ENCODE measurements at places on chromosomes 3 and 15.

DNA sequence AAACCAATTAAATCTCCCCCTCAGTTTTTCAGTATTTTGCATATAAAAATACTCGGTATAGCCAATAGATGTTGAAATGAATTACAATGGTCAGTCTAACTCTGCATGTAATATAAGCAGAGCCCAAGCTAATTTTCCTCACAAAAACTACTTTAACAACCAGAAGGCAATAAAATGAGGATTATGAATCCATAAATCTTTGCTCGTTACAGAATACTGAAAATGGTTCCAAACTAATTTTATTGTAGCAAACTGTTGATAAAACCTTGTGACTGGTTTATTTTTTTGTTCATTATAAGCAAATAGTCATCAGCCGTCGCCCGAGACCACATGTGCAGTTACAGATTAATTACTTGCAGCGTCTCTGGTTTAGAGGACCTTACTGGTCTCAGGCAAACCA is 183.2 kb downstream of the SSR3 start:
- DNase-seq, result no peak

GRCh38 chr3:114590309-114591047 is 296.6 kb downstream of the TIGIT start:
- DNase-seq, result no peak

GRCh38 chr3:118766306-118766669 is 268.4 kb downstream of the IGSF11 start:
- no peak for DNase-seq

DNA sequence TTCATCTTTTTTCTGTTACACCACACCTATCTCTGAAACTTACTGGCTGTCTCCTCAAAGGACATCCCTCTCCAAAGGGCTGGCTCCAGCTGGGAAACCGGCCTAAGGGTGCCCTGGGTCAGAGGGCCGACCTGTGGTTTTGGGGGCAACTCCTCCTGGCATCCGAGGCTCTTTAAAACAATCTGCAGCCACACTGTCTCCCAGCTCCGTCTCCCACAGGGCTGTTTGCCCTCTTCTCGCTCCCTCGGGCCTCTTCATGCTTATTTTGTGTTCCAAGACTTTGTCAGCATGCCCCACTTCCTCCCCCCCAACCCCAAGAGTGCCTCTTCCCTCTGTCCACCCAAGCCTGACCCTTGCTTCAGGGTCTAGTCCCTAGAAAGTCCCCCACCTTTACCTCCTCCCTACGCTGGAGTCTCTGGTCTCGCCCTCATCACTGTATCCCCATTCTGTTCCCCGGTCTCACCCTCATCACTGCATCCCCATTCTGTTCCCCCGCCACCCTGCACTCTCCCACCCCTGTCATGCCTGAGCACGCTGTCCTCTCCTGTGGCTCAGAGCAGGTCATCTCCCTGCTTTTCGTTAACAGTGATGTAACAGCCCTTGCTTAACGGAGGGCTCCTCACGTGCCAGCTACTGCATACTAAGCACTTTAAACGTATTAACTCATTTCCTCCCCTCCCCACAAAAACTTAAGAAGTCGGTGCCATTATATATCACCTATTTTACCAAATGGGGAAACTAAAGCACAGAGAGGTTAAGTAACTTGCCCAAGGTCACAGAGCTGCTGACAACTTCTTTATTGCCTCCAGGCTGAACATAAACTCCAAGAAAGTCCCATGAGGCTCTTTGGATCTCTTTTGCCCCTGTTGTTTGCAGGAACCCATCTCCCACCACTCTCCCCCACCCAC is 1.1 kb upstream of the CSK start:
- no peak for DNase-seq

GRCh38 chr3:164537485-164537884 is 540.8 kb downstream of the SI start:
- no peak for DNase-seq

- no peak for DNase-seq
Observed at GRCh38 chr15:34059476-34059875, 20.5 kb upstream of the AVEN start.

DNA sequence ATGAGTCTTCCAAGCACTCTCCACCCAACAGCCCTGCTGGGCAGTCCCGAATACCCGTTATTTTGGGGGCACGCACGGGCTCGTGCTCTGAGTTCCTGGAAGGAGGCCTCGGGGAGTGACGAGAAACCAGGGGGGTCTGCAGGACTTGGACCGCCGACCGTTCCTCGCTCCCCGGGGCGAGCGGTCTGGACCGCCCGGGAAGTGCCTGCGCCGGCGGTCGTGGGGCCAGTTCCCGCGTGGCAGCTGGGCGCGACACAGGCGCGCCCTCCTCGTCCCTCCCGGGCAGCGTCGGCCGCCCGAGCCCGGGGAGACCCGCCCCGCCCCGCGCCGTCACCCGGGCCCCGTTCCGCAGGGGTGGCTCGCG is 387 bp downstream of the GNB4 start:
- DNase-seq, result no peak

DNA sequence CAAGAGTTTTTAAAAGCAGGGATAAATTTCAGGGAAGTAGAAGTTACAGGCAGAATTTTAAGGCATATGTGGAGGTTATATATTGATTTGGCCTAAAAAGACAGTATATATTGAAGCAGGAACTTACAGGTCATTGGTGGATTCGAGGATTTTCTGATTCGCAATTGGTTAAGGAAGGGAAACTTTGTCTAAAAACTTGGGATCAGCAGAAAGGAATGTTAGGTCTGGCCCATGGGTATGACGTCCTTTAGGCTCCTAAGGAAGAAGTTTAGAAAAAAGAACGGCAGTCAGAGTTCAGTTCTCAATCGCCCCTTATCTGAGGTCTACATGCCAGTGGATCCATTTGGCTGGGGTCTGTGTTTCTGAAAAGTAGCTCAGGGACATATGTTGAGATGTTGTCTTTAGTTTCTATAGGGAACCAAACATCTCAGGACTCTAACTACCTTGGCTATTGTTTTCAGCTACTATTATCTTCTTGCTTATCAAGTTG is 33.2 kb upstream of the ACP3 start:
- no peak for DNase-seq

DNA sequence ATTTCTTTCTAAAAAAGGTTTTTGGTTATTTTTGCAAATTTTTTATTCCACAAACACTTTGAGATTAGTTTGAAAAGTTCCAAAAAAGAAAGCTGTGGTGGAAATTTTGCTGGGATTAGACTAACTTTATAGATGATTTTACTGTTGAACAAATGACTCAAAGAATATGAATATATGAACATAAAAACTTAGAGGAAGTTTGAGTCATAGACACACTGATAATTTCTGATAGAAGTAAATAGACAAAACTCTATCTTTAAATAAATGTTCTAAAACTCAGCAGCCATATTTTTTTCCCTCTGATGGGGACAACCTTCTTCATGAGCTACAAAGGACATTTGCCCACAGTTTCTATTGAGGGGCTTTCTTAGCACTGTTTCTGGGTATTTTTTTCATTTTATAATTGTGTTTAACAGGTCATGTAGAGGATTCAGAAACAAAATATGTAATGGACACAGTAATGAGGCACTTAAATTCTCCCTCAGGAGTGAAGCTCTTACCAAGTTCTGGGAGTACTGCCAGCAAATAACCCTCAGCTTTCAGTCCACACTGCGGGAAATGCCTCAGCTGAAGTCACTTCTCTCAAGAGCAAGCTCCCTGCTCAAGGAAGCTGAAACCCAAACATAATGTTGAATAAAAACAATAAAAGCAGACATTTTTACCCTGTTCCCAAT is 157.6 kb downstream of the NFKBIZ start:
- peak; percentile 60 for DNase-seq

DNA sequence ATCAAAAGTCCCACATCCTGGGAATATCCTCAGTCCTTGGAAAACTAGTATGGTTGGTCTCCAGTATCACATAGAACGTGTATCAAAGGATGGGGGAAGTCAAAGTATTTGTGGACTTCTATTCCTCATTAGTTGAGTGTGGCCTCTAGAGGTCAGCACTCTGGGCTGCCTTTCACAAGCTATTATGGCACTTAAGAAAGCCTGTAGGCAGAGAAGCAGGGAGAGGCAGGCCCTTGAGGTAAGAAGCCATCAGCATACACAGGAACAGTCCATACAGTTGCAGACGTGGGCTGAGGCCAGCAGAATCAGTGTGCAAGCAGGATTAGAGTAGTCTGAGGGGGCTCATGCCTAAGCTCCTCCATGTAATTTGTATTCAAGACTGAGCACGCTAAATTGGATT is 341.7 kb downstream of the CLSTN2 start:
- no peak for DNase-seq

GRCh38 chr3:8887435-8888300 is 75.6 kb downstream of the RAD18 start:
- no peak for DNase-seq

GRCh38 chr3:112043621-112044201 is 9.2 kb downstream of the TMPRSS7 start:
- DNase-seq, result peak; percentile 68

DNA sequence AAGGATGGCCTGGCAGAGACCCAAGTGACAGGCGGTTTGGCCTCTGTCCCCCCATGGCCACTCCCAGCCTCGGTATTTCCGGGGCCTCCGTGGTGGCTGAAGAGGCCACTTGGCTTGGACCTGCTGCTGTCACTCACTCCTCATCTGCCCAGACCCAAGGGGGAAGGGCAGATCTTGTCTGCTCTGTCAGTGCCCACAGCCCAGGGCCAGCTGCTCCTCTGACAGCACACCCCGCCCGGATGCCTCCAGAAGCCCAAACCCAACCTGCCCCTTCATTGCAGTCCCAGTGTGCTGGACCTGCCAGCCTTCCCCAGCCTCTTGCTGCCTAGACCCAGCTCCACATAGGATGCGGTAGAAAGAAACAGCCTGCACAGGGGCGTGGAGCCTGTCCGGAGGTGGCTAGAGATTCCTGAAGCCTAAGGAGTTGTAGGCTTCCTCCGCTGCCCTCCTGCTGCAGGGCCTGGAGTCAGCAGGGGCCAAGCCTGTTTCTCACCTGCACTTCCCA is 52.0 kb downstream of the MAGEF1 start:
- DNase-seq, result no peak

Data from kidney capillary endothelial cell (primary cell).